Activated T-cell treated with anti-CD3 and anti-CD28 coated beads, Interleukin-2, amount 50 U/mL, for 72 hours (primary cell): ENCODE measurements at places on chromosomes 2 and 18. TPM values are rescaled to one million over a fixed set of nuclear protein-coding genes. Genes with fewer than 3 reads are reported as not detected.

The FAM110C gene
- total RNA-seq = 2.0 TPM

The SPEG gene
- 6.9 TPM for total RNA-seq

The MAB21L4 gene
- not detected for total RNA-seq

The PFN4 gene
- total RNA-seq = 0.72 TPM

The SOCS6 gene
- total RNA-seq = 1.7 TPM

The AGXT gene
- total RNA-seq = not detected

The TGFA gene
- 2.5 TPM for total RNA-seq

The DHRS9 gene
- total RNA-seq = 6.3 TPM

The HRH4 gene
- total RNA-seq = 0.16 TPM

The FOXI3 gene
- total RNA-seq = not detected

The RASGRP3 gene
- 3.8 TPM for total RNA-seq

The UPP2 gene
- not detected for total RNA-seq

DNA sequence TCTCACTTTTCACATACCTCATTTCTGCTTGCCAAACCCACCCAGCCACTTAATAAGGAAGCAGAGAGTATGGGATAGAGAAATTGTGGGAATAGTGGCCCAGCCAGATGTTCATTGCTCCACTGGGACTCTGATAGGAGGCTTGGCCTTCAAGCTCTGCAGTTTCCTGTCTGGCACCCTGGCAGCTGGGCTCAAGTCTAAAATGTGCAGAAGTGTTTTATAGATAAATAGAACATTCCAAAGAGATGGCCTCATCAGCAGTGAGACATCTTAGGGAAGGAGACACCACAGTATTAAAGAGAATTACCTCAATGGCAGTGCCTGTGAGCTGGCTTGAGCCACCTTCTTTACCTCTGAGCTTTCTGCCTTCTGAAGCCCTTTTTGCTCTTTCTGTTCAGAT, 24.7 kb downstream of the COPS7B start:
- DNase-seq = no peak

DNA sequence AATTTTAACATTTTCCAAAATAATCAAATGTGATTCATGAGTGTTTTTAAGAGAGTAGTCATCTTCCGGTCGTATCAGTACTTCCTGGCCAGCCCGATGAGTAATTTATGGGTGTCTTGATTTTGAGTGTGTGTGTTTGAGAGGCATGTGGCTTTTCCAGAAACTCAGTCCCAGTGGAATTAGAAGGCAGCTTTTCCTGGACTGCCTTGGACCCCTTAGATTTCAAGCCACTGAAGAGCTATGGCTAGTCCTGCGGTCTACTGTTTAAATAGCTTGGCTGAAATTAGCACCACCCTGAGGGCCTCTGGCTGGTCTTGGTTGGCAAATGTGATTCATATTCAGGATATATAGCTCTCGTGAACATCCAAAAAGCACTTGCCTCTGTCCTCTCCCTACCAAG, 59.4 kb downstream of the HK2 start:
- no peak for DNase-seq

DNA sequence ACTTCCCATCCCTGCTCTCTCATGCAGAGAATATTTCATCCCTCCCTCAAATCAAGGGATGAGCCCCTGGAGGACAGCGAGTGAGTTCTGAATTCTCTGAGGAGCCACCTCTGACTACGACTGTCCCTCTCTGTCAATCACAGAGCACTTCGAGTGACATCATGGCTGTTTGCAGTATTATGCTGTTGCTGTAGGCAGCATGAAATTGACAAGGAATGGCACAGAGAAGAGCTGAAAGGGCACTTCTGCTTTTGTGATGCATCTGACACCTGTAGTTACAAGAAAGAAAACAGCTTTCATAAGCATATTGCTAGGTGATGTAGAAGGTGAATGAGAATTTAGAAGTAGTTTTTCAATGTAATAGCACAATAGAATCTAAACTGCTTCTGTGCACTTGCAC, 166.9 kb downstream of the ARHGAP15 start:
- no peak for DNase-seq

GRCh38 chr2:102418421-102418961, 4.5 kb upstream of the IL18RAP start:
- DNase-seq = no peak

DNA sequence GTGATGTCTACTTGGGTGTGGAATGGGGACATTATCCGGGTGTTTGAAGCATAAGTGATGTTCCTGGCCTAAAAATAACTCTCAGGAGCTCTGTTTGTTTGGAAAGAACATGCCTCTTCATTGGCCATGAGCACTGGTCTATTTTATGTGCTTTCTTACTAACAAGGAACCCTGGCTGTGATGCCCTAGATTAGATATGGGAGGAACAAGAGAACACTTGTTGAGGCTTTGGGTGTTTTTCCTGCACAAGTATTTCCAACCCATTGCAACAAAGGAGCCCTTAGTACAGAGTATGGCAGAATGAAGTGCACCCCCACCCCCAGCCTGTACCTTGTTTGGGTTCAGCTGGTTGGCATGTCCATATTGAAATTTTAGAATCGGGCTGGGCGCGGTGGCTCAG, 95.9 kb downstream of the SLC4A3 start:
- DNase-seq = no peak

GRCh38 chr2:190563109-190563508, 28.6 kb upstream of the NEMP2 start:
- DNase-seq = peak; percentile 50

- DNase-seq = peak; percentile 33
These were observed 50.3 kb upstream of the TLK1 start for GRCh38 chr2:171210864-171211431.

DNA sequence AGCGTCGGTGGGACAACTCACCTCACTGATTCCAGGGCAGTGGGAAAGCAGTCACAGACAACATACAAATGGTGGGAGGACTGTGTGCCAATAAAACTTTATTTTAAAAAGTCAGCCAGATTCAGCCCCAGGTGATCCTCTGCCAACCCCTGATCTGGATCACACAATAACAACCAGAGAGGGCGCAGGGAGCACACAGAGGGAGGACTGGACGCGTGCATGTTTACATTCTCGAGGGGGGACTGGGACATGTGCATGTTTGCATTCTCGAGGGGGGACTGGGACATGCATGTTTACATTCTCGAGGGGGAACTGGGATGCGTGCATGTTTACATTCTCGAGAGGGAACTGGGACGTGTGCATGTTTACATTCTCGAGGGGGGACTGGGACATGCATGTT, 209.5 kb downstream of the NDUFA10 start:
- no peak for DNase-seq

DNA sequence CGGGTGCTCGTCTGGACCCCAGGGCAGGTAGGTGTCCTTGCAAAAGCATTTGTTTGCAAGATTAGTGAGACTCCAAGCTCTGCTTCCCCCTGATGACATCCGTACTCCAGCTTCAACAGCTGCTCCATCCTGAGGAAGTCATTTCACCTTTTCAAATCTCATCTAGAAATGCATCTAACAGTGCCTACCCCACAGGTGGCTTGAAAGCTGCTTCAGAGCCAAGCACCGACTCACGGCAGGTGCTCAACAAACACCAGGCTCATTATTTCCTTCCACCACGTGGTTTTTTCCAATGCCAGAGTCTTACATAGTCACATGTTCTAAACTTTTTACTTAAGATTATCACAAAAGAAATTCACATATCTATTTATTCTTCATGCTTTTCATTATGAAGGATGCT, 31.9 kb downstream of the CNGA3 start:
- DNase-seq = no peak

DNA sequence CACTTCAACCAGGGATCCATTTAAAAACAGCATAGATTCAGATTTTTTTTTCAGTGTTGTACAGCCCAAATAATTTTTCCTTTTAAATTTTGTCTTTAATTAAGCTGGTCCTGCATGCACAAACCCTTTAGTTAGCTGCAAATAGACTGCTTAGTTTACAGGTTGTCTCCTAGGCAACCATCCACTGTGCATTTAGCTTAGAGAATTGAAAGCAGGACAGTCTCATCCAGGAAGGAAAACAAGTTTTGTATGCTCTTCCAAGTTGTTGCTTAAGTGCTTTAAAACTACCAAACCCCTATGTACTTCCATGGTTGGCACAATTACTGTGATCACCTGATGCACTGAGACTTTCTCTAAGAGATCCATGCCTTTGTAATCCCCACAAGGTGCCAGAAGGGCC, at the start of gene MAP3K19:
Gene MAP3K19 (minus strand): TSS at position 148 of the 400 bp plus-strand sequence. CDS start 22,800 bp downstream, outside the sequence.
- no peak for DNase-seq

- no peak for DNase-seq
These were observed 405.3 kb downstream of the STK39 start for GRCh38 chr2:167842047-167842446.

- no peak for DNase-seq
These were observed 132.0 kb downstream of the ZNF804A start for GRCh38 chr2:184730288-184730687.

- no peak for DNase-seq
These were observed 113.5 kb downstream of the EPHA4 start for GRCh38 chr2:221458578-221458977.

DNA sequence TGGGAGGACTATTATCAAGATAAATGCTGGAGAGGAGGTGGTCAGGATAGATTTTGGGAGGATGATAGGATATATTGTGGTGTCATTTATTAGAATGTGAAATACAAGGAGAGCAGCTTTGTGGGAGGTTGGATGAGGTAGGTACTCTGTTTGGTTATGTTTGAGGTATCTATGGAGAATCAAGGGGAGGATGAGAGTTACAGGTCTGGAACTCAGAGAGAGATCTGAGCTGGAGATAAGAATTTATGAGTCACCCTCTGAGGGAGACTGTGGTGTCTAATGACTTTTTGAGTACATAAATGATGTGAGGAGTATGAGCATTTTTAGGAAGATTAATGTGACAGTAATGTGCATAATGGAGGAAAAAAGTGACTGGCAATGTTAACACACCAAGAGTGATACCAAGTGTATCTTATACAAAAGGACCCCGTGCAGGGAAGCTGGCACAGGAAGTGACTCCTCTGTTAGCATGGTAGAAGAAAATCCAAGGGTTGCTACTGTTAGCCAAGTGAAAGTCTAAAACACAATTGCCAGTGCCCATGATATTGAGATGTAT, 48.2 kb downstream of the CRIM1 start:
- DNase-seq = no peak

DNA sequence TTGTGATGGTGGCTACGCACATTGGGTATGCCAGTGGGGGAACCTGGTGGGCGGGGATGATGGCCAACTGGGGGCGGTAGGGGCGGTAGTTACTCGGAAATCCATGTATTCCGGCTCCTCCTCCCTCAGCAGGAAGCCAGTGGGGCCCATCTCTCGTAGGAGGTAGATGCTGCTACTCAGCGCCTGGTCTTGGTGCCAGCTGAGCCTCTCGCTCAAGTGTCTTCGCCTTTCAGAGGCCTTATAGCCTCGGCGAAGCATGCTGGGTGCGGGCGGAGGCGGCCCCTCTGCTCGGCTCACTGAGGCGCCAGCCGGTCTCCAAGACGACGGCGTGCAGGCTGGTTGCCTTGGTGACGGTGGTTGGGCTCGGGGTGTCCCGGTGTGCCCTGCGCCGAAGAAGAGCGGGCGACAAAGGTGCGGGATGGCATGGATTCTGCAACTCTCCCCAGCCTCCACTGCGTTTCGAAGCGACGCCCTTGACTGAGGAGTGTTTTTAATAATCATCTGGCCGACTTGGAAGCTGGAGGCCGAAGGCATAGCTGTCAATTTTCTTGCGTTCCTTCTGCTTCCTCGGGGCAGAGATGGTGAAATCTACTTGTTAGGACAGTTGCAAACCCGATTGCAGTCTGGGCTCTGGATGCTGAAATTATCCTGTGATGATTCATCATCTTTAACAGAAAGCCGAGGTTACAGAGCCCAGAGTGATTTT, at the start of gene ZSWIM2:
Gene ZSWIM2 (minus strand): TSS at position 298 of the 706 bp plus-strand sequence. CDS start 40 bp downstream, at position 258.
- peak; percentile 28 for DNase-seq

GRCh38 chr2:85468704-85469349, 50.3 kb downstream of the SH2D6 start:
- no peak for DNase-seq

DNA sequence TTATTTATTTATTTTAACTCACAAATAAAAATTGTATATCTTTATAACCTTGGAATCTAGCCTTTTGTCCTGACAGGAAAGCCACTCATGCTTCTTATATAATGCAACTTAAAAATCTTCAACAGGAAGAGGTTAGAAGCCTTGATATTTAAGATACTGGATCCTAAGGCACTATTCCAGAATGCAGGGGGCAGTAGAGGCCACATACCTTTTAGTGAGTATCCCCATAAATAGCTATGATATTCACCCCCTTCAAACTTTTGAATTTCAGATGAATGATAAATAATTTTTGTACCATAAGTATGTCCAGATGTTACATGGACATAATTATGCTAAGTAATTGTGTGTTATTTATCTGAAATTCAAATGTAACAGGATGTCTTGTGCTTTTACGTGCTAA, 592.7 kb upstream of the VRK2 start:
- DNase-seq = no peak

GRCh38 chr2:9422321-9423099, 818 bp downstream of the ITGB1BP1 start:
- DNase-seq = peak; percentile 70

DNA sequence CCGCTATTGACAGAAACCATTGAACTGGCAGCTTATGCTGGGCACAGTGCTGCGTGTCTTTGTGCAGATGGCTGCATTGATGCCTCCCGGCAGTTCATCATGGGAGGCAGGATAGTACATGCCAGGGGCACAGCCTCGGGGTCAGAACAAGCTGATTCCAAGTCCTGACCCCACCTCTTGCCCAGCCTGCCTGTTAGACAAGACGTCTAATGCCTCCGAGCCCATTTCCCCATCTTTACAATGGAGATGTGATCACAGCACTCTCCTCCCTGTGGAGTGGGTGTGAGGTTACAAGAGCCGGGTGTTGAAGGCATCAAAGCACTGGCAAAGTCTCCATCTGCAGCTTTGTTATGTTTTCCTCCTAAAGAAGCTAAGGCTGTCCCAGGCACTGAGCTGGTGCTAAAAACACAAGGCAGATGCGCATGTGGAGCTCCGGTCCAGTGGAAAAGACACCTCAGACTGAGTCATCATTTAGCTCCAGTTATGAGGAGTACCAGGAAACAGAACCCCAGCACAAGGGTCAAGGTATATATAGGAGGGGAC, 125.7 kb upstream of the EPAS1 start:
- DNase-seq = no peak

DNA sequence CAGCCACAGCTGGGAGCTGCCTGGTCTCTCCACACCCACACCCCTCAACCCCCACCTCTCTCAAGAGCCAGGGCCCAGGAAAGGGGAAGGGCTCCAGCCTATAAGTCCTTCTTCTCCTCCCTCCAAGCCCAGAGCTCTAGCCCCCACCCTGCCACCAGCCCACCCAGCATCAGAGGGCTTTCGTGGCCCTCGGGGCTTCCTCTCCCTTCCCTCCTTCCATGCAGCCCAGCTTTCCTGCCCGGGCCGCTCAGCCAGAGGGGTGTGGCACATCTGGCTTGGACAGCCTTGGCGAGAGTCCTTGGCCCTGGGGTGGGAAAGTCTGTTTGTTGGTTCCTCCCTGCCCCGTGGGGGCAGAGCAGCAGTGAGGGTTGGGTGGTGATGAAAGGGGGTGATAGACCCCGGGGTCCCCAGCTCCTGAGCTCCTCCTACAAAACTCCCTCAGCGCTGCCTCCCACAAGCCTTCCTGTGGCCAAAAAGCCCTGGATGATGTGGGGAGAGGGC, 7.0 kb downstream of the TNS1 start:
- DNase-seq = no peak

- no peak for DNase-seq
These were observed 66.6 kb upstream of the WIPF1 start for GRCh38 chr2:174664084-174664759.
